ENCODE measurements at places on chromosomes 6 and 20.

DNA sequence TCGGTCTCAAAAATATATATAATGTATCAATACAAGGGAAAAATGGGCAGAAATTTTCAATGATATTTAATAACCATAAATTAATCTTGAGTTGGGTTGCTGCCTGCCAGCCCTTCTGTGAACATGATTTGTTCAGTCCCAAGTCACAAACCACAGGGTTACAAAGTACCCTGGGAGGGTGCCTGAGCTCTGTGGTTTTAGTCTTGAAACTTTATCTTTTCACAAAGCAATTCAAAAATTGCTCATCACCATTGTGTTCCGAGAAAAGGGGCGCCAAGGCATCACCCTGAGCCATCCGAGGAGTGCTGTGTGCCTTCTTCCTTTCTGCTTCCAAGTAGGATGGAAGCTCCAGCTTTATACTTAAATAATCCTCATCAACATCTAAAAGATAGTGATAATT is 141.6 kb upstream of the AKAP12 start:
- DNase-seq: no peak

GRCh38 chr6:108944071-108944470 is 95.8 kb downstream of the ARMC2 start:
- no peak for DNase-seq

GRCh38 chr6:30641048-30641447 is 5.9 kb upstream of the C6orf136 start:
- no peak for DNase-seq

GRCh38 chr6:782141-782540 is 89.2 kb upstream of the EXOC2 start:
- no peak for DNase-seq

DNA sequence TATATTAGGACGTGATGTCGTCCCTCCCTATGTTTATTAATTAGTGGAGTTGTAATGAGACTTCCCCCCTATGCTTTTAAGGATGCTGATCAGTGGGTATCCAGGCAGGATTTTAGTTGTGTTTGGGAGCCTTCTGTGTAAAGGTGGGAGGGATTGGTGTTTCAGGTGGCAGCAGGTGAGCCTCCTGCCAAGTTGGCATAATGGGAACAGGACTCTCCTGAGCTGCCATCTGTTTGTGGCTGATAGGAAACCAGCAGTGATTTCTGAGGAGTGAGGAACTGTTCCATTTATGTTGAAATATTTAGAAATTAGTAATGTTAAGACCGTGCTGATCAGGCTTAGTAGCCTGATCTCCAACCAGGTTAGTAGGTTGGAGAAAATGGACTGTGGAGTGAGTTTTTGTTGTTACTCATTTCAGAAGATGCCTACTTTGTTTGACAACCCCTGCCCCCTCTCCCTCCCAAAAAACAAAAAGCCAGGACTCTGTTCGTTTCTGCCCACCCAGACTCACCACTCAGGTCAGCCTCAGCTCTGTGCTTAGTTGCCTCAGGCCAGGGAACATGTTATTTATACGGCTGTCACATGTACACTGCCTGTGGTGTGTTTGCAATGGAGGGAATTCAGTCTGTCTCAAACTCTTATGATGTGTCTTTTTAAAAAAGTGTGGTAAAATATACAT is 55.4 kb upstream of the TULP4 start:
- no peak for DNase-seq

- DNase-seq: no peak
Measured at GRCh38 chr20:23254034-23254433, 96.6 kb upstream of the NXT1 start.
